Fibroblast of pulmonary artery (primary cell): ENCODE measurements at places on chromosomes 5 and 9.

GRCh38 chr5:66848749-66849641 lies 252.8 kb downstream of the MAST4 start:
- DNase-seq: peak; percentile 71

GRCh38 chr9:93684806-93685543 lies 108.6 kb downstream of the PHF2 start:
- DNase-seq: peak; percentile 27

- DNase-seq: no peak
These were observed 1.0 kb downstream of the NAIF1 start for GRCh38 chr9:128065907-128066712.

DNA sequence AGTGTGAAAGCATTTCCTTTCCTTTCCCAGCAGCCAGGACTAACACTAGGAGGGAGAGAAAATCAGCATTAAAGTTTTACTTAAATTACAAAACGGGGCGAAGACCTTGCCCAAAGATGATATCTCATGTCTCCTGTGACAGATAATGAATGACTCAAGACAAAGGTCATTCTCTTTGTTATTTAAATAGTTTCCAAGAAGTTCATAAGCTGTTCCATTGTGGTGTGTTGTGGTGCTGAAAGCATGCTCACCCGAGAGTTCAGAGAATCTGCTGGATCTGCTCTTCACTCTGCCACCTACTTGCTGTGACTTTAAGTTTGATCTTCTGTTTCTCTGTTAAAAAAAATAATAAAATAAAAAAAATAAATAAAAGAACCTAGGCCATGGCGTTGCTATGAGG lies 265.9 kb upstream of the NR4A3 start:
- no peak for DNase-seq

- DNase-seq: no peak
These were observed 121.4 kb upstream of the CACNA1B start for GRCh38 chr9:137756045-137756744.

DNA sequence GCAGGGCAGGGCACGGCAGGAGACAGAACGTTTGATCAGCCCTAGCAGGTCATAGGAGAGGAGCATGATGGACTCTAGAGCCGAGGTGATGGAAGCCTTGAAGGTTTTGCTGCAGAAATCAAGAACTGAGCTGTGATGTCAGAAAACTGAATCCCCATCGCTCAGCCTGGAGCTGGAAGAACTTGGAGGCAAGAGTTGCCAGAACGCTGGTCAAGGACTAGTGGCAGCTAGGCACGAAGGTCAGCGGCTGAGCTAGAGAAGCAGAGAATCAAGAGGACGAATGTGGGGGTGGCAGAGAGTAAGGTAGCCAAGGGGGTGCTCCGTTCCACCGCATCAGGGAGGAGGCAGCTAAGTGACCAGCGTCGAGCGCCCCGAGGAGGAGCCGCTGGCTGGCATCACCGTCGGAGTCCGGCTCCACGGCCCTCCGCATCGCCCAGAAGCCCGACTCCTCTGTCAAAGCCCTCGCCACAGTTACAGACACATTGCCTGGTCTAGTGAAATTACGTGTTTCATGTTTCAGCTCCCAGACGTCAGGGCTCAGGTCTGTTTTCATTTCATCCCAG lies 1.2 kb upstream of the GALNT10 start:
- no peak for DNase-seq

DNA sequence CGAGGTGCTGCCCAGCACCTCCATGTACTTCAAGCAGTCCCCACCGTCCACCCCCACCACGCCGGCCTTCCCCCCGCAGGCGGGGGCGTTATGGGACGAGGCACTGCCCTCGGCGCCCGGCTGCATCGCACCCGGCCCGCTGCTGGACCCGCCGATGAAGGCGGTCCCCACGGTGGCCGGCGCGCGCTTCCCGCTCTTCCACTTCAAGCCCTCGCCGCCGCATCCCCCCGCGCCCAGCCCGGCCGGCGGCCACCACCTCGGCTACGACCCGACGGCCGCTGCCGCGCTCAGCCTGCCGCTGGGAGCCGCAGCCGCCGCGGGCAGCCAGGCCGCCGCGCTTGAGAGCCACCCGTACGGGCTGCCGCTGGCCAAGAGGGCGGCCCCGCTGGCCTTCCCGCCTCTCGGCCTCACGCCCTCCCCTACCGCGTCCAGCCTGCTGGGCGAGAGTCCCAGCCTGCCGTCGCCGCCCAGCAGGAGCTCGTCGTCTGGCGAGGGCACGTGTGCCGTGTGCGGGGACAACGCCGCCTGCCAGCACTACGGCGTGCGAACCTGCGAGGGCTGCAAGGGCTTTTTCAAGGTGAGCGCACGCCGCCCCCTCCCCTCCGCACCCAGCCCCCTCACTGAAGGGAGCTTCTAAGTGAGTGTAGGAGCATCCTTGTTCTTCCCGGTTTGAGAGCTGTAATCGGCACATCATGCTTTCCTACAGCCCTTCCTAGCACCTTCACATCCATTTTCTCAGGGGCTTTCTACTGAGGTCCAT lies 6.9 kb downstream of the NR4A3 start:
- no peak for DNase-seq

GRCh38 chr5:72633041-72633445 lies 125.8 kb upstream of the ZNF366 start:
- peak; percentile 54 for DNase-seq

- DNase-seq: no peak
These were observed 1.1 kb upstream of the PRKAA1 start for GRCh38 chr5:40799258-40799657.

- DNase-seq: no peak
These were observed 1239.1 kb downstream of the CDH12 start for GRCh38 chr5:21613971-21614488.

GRCh38 chr5:59445741-59446140 lies 447.8 kb downstream of the PDE4D start:
- no peak for DNase-seq

GRCh38 chr9:137046088-137046787 lies at the start of gene NPDC1:
Gene NPDC1, minus strand, starts transcription at chr9:137046177. Its CDS starts 188 bp downstream, at chr9:137045989.
- DNase-seq: peak; percentile 69

DNA sequence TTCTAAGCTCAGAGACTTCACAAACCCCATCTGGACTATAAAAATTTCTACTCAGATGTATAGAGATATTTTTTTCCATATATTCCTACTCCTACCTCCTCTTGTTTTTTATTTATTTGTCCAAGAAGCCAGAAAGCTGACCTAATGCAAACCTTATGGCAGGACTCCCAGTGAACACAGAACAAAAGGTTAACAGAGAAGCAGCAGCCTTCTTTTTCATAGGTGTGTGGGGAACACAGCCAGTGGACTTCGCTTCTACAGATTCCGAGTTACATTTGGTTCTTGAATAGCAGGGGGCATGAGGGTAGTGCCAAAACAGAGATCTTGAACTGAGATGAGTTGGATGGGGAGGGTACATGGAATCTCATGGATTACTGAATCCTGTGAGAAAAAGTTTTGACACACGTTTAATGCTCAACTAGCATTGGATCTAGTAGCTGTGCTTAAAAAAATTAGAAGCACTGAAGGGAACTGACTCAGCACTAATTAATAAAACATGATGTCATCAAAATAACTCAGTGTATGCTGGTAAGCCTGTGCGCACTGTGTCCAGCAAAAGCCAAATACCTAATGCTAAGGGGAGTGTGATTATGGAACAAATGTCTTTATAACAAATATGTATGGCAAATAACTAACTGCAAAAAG lies 240.1 kb downstream of the GABRB2 start:
- DNase-seq: no peak

DNA sequence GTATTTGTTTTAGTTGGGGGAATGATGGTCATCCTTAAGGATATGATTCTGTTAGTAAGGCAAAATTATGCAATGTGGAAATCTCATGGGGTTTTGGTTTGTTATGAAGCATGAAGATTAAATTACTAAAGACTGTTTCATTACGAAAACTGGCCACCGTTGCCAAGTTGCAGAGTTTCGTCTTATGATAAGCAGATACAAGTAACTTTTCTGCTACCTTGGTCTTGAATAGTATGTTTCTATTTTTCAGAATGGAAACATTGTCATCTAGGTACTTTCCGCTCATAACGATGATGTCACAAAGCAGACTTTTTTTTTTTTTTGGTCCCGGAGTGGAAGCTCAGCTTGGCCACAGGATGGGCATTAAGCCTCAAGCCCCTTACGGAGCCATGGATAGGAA lies 4.2 kb downstream of the CCNI2 start:
- DNase-seq: peak; percentile 89

DNA sequence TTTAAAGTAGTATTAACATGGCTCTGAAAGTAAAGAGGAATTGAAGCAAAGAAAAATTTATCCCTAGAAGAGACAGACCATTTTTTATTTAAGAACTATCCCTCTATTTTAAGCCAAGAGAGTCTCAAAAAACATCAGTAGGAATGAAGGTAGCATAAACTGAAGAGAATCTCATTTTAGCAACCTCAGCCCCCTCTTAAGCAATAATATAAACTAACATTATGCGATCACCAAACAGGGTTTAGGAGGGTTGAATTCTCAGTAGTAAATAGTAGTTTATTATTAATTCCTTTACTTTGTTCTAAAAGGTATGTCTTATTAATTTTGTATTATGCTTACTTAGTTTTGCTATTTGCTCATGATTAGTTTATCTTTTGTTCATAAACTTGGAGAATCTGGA lies 287.4 kb downstream of the CDK5RAP2 start:
- no peak for DNase-seq

GRCh38 chr9:37995961-37996818 lies 72.8 kb downstream of the SHB start:
- DNase-seq: no peak

- no peak for DNase-seq
These were observed 12.0 kb downstream of the ZNF622 start for GRCh38 chr5:16453609-16454008.

GRCh38 chr5:37696190-37697021 lies 143.4 kb downstream of the GDNF start:
- peak; percentile 25 for DNase-seq

DNA sequence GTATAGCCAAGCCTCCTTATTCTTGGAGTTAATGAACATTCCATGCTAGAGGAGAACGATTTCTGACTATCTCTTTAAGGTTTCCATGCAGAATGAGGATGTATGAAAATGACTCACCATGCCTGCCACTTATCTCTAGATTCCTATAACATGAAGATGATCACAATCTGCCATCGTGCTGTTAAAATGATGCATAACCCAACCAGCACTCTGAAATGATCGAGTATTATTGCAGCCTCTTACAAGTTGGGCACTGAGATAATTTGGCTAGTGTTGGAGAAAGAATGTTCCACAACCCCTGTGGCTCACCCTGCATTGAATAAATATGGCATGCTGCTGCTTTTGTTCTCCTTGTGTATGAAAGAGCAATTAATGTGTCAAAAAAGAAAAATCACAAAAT lies 1143.6 kb upstream of the WWC1 start:
- no peak for DNase-seq

DNA sequence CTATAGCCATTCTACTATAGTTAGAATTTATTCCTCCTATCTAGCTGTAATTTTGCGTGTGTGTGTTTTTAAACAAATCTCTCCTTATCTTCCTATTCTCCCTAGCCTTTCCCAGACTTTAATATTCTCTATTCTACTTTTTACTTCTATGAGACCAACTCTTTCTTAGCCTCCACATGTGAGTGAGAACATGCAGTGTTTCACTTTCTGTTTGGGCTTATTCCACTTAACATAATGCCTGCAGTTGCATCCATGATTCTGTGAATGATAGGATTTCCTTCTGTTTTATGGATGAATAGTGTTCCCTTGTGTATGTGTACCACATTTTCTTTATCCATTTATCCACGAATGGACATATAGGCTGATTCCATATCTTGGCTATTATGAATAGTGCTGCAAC lies 192.3 kb upstream of the TLX3 start:
- no peak for DNase-seq

DNA sequence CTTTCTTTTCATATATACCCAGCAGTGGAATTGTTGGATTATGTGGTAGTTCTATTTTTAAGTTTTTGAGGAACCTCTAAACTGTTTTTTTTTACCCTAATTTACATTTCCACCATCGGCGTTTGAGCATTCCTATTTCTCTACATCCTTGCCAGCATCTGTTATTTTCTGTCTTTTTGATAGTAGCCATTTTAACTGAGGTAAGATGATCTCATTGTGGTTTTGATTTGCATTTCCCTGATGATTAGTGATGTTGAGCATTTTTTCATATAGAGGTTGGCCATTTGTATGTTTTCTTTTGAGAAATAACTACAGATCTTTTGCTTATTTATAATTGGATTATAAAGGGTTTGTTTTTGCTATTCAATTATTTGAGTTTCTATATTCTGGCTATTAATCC lies 71.7 kb upstream of the TNC start:
- DNase-seq: no peak

- peak; percentile 43 for DNase-seq
These were observed 39.8 kb downstream of the BARHL1 start for GRCh38 chr9:132622159-132622558.

GRCh38 chr5:55714339-55714738 lies 2.2 kb upstream of the SLC38A9 start:
- DNase-seq: no peak

DNA sequence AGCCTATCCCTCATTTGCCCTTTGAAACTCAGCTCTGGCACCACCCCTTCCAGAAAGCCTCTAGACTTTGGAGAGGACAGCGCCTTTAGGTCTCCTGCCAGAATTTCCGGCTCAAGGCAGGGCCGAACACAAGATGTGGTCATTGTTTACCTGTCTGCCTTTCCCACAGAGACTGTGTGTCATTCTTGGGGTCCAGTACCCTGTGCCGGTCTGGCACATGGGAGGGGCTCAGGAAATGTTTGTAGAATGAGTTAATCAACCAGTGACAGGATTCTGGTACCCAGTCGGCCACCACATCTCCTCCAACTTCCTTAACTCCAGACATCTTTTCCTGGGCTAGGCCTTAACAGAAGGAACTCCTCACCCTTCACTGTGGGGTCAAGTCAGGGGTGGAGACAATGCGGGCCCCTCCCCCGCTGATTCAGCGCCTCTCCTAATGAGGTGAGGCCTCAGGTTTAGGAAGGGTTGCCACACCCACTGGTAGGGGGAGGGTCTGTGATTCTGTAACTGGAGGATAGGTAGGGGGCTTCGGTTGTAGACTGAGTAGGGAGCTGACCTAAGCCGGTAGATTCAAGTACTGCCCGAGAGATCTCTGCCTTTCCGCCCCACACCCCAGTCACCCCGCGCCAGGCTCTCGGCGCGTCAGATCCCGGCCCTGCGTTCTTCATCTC lies 29.3 kb downstream of the PCDH1 start:
- peak; percentile 69 for DNase-seq
